ENCODE measurements at places on chromosomes 1 and 21.

DNA sequence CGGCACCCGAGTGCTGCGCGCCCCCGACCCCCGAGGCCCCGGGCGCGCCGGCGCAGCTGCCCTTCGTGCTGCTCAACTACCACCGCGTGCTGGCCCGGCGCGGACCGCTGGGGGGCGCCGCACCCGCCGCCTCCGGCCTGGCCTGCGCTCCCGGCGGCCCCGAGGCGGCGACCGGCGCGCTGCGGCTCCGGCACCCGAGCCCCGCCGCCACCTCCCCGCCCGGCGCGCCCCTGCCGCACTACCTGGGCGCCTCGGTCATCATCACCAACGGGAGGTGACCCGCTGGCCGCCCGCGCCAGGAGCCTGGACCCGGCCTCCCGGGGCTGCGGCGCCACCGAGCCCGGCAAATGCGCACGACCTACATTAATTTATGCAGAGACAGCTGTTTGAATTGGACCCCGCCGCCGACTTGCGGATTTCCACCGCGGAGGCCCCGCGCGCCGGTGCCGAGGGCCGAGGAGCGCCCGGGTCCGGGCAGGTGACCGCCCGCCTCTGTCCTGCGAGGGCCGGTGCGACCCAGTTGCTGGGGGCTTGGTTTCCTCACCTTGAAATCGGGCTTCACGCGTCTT is 49.0 kb downstream of the SIM2 start:
- no peak for DNase-seq

DNA sequence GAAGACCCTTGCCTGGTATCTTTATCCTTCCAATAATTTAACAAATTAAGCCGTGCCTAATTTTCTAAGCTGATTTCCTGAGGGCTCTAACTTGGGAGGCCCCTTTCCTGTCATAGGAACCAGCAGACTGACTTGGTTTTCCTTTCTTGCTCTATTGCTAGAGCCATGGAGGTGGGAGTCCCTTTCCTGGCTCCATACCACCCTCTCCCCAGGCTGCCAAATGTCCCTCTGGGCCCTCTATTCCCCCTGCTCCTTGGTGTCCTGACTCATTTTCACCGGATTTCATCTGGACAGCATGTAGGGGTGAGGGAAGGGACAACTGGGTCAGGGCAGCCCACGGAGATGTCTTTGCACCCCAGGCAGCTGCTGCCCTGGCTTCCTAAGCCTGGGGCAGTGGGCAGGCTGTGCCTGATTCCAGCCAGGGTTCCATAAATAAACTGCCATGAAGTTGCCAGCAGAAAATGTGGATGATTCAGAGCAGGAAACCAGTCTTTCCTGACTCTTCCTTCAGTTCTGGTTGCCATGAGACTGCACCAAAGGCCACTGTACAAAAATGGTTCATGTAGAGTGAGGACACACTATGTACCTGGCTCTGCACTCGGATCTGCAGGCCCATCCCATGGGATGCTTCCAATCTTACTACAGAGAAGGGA is 38.0 kb upstream of the SERBP1 start:
- DNase-seq: no peak

DNA sequence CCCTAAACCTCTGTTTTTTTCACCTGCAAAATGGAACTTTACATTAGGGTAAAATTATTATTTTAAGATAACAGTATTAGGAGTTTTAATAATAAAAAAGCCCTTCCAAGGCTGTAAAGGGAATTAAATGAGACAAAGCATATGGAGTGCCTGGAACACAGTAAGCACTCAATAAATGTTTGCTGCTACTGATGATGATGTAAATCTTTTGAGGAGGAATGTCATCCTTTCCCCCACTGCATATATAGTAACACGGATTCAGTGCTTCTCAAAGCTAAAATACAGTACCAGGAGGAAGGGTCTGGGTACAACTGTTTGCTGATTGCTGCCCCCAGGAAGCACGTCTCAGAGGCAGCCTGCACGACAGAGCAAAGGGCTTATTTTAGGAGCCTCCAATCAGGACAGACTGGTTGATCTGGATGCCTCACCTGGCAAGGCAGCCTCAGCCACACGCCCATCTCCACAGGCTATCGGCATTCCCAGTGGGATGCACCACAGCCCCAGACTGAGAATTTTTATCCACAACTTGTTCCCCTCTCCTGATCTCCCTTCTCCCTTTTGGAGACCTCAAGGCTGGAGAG is 64.4 kb downstream of the GADD45A start:
- DNase-seq: no peak

DNA sequence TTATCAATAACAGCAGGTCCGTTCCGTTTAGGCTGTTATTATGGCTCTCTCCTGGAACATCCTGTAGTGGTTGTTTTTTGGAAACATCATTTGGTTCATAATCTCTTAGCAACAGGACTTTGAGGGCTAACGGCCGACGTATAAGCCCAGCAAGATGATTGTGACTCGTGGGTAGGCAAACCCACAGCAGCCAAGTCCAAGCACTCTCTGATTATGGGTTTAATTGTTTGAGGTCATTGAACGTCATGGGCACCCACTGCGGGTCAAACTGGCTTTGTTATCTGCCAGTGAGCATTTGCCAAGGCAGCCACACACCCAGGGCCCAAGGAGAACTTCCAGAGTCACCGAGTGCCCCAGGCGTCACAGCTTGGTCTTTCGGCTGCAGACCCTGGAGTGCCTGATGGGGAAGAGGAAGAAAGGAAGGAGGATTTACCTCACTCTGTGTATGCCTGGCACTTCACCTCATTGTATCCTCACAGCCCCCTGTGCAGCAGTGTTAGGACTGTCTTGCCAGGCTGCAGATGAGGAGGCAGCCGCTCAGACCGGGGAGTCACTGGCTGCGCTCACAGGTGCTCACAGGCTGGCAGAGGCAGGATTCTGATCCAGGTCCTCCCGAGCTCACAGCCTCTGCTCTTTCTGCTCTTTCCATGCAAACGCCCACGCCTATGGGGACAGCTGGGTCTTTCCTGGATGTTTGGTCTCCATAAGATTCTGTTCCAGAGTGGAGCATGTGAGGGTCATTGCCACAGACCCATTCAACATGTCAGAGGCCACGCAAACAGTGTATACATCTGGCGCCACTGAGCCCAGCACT is 30.8 kb upstream of the EPS8L3 start:
- DNase-seq: no peak

GRCh38 chr1:40983286-40983685 is 3.8 kb downstream of the CTPS1 start:
- DNase-seq: no peak

GRCh38 chr1:69256036-69256435 is 311.7 kb upstream of the LRRC7 start:
- no peak for DNase-seq

DNA sequence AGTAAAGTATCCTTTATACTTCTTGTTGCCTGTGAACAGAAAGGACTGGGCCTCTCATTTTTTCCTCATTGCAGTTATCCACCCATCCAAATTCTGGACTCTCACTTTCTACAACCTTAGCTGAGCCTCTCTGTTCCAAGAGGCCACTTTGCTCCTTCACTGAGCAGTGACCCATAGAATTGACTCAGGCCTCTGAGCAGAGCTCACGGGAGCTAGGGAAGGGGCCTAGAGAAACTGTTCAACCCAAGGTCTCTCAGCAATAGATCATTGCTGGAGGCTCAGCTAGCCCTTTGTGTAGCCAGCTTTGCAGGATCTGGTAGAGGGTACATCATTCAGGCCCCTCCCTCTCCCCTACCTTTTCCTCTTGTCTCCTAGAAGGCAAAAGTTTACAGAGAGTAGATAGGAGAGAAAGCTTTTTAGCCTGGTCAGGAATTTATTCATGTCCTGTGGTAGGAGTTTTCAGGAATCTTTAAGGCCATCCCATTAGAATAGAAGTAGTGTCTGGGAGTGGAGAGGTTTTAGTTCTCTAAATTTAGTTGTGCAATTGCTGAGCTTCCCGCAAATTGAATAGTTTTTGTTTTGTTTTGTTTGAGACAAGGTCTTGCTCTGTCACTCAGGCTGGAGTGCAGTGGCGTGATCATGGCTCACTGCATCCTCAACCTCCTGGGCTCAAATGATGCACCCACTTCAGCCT is 6.7 kb downstream of the INTS3 start:
- DNase-seq: no peak

GRCh38 chr1:244941121-244941520 is 76.8 kb upstream of the HNRNPU start:
- DNase-seq: no peak

DNA sequence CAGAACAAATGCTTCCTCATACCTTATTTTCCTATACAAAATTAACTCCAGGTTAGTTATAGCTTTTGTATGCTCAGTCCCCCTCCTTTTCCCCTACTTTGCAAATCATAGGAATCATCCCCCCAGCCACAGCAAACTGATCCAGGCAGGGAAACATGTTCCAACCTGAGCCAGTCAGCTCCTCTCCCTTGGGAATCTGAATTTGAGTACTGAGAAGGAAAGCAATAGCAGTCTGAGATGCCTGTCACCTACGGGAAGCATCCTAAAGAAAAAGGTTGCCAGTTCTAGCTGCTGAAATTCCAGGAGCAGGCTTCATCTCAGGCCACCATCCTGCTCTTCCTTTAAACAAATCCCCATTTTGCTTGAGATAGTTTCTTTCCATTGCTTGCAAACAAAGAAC is 6.9 kb downstream of the ADSS2 start:
- DNase-seq: no peak

DNA sequence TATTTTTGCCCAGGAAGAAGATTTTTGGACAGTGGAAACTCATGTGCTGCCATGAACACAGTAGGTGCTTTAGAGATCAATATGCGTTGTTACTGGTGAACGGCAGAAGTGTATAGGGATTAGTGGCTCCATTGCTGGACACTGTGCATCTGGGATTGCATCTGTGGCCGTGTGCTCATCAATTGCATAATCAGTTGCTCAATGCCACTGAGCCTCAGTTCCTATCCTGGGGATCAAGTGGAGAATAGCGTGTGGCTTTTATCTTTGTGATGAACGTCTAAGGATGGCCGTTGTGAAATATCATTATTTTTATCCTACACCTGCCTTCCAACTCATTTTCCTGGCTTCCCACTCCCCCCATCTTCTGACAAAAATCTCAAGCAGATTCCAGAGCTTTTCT is 5.4 kb downstream of the TNN start:
- no peak for DNase-seq

- DNase-seq: no peak
Measured at GRCh38 chr1:6134741-6135510, 45.2 kb downstream of the CHD5 start.

DNA sequence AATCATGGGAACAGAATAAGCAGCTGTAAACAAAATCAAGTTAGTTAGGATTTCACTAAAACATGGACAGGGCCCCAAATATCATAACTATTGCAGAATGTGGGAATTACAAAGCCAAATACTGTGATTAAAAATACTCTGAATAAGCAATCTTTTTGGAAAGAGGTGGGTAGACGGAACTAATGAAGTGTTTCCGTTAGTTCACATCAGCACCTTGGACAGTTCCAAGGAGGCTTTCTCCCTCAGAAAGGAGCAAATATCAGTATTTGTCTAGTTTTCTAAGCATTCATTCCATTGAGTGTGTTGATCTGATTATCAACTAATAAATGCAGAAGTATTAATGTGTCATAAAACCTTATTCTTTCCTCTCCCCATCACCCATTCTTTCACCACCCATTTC is 97.4 kb downstream of the FAM78B start:
- DNase-seq: no peak

DNA sequence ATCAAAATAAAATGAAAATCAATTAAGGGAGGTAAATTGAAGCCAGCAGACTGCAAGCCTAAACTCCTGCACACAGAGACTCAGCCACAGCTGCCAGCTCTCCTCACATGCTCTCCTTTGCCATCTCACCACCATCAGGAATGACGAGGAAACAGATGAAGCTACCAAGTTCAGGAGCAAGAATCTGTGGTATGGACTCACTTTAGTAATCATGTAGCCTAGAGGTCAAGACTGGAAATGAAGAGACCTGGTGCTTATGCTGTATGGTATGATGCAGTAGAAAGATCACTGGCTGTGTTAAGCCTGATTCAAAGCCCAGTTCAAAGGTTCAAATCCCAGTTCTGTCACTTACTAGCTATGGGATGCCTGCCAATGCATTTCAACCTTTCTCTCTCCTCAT is 78.9 kb upstream of the CAMK1G start:
- DNase-seq: no peak

DNA sequence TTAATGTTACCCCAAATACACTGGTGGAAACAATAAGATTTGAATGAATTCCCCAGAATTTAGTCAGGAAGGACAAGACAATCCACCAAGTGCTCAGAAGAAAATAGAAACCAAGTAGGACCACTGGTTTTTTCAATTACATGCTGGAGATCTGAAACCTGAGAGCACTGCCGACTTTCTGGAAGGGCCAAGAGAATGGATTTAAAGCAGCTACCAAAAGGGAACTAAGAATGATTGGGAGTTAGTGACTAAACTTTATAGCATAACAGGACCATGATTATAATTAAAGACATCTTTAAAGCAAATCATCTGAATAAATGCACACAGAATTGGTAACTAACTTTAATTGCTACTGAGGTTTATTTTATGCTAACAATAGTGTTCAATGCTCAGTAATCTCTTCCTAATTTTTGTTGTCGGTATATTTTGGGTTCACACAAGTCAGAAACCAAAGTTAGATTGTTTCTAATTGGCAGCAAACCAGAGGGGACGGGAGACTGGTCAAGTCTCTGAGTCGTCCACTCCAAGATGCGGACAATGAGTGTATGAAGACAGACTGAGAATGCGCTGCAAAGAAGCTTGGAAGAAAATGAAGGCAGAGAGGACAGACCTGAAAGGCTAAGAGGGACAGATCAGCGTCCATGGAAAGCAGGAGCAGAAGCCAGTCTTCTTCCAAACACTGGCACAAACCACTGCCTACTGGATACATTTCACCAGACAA is 2.3 kb upstream of the RGS13 start:
- no peak for DNase-seq

DNA sequence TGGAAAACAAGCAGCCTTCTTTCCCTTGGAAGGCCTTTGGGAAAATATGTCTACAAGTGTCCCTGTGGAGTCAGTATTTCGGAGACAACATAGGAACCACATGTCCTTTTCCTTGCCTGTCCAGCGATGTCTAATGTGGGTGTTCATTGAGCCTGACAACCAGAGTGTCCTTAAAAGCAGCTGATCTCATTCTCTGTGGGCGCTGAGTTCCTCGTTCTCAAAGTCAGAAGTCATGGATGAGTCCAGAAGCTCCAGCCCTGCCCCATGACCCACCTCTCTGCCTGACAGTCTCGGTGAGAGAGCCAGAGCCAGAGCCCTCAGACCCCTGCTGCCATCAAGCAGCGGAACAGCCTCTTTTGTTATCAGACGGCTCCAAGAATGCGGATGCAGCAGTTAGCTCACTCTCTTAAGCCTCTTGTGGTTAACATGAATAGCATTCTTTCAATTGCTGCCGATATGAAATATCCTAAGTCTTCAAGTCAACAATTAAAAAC is 329.2 kb downstream of the TGFB2 start:
- peak; percentile 89 for DNase-seq
